Mesothelial cell of epicardium (in vitro differentiated cells): ENCODE measurements at places on chromosomes 5 and 9.

GRCh38 chr5:145752534-145752933 is 82.6 kb downstream of the PRELID2 start:
- no peak for DNase-seq

DNA sequence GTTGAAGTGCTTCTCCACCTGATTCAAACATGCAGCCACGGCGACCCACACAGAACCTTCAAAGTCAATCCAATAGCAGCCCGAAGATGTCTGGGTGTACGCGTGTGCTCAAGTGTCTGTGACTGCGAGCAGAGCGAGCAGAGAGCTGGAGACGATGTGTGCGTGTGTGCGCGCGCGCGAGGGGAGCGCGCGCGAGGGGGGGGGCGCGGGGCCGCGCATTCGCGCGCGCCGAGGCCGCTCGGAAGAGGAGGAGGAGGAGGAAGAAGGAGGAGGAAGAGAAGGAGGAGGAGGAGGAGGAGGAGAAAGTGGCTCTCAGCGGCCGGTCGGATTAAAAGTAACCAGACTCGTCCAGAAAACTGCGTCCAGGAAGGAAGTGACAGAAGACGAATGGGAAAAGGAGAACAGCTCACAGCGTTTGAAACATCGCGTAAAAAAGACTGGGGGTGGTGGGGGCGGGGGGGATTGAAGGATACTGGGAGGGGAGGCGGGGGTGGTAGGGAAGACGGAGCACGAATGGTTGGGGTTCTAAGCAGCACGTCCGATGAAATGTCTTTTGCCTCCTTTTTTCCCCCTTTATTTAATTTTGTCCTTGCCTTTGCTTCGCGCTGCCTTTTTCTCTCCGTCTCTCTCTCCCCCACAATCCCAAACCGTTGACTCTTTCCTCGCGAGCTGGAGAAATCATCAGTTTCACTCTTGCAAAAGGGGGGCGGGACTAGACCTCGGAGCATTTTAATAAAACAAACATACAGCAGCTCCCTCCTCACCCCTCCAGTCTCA is at the start of gene MEF2C:
Gene MEF2C (minus strand): TSS at position 126 of the 777 bp plus-strand sequence. CDS start 59,396 bp downstream, outside the sequence.
- DNase-seq: no peak

DNA sequence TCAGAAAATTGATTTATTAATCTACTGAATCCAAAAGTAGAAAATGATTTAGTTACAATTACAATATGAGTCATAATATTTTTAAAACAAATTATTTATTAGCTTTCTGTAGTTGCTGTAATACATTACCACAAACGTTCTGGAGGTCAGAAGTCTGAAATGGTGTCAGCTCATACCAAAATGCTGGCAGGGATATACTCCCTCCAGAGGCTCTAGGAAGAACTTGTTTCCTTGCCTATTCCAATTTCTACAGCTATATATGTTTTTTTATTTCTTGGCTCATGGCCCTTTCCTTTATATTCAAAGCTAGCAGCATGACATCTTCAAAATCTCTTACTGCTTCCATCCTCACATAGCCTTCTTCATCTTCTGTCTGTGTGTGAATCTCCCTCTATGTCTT is 667.9 kb upstream of the ITGA1 start:
- DNase-seq: no peak

- no peak for DNase-seq
Measured at GRCh38 chr5:173679909-173680630, 63.6 kb upstream of the BOD1 start.

DNA sequence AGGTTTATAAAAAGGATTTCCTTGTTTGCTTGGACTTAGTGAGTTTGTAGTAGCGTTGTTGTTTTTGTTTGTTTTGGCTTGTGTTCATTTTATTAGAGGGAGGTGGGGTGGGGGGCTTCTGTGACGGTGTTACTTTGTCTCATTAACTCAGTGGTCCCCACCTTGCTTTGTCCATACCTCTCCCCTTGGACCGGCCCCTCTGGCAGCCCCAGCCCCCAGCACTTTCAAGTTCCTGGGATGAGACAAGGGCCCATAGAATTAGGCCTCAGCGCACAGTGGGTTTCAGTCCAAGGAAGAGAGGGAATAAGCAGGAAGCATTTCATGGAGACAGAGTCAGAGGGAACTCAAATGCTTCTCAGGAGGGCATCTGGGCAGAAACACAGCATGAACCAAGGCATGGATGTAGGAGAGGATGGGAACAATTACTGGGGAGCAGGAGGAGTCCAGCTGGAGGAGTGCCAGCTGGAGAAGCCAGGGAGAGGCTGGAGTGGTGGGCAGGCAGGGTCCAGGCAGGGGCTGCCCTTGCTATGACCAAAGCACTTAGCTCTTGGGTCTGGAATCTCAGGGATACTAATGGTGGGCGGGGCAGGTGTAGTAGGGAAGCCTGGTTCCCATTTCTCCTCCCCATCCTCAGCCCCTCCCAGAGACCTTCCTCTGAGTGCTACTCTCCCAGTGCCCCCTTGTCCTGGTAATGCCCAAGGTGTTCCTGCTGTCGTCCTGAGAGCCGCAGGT is 23.5 kb upstream of the ENHO start:
- no peak for DNase-seq

GRCh38 chr9:95757439-95757838 is 118.1 kb upstream of the ERCC6L2 start:
- DNase-seq: no peak

GRCh38 chr5:1555808-1556731 is 32.3 kb upstream of the LPCAT1 start:
- no peak for DNase-seq

GRCh38 chr9:22332202-22332601 is 114.4 kb upstream of the DMRTA1 start:
- DNase-seq: no peak

DNA sequence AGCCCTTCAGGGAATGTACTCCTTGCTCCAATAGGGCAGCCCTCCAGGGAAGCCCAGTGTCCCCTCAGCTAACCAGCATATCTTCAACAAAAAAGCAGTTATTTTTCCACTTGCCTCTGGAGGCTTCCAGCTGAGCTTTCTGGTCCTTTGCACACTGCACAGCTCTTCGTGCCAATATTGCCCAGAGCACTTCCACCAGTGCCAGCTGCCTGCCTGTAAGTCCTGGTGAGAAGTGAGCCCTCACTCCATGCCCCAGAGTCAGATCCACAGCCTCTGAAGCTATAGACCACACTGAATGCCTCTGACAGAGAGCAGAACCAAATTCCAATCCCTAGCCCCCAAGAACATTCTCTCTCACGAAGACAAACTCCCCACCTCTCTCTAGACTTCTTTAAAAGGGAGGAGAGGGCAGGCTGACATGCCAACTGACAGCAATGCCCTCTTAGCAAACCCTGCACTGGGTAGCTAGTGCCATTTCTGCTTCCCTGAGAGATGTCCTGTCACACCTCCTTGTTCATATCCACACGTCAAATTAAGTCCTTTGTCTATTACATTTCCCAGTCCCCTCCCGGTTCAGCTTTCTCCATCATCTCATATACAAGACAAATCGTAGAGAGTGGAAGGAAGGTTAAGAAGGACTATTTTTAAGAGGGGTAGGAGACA is 12.7 kb upstream of the HEXB start:
- no peak for DNase-seq

- no peak for DNase-seq
Measured at GRCh38 chr9:4111233-4112008, 188.4 kb downstream of the GLIS3 start.

DNA sequence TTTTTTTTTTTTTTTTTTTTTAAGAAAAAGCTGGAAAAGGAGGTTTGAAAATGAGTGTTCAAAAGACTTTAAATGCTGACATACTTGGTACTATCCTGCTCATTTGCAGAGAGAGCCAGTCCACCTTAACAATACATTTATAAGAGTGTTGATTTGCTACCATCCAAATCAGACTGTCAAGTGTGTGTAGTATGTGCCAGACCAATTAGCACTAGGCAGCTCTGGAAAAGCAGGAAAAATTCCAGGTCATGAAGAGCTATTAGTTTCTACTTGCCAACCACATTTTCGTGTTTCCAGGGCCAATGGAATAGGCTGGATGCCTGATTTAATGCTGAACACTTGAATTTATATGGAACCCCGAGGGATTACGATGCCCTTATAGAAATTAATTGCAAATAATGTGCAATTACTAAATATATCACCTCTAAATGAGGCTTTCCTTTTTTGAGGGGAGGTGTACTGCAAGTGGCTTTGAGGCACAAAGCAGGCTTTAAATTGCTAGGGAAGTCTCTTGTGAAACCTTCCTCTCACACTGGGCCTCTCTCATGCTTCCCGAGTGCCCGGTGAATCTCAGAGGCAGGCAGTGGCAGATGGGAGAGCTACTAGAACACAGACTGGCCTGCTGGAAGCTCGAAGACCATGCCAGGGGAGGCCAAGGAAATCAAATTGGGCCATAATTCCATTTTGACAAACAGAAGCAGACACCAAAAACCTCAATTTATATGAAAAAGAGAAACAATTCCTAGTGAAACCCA is 178.7 kb downstream of the PPP2R2B start:
- DNase-seq: no peak

- DNase-seq: no peak
Measured at GRCh38 chr9:5631026-5631425, 2.1 kb downstream of the RIC1 start.

DNA sequence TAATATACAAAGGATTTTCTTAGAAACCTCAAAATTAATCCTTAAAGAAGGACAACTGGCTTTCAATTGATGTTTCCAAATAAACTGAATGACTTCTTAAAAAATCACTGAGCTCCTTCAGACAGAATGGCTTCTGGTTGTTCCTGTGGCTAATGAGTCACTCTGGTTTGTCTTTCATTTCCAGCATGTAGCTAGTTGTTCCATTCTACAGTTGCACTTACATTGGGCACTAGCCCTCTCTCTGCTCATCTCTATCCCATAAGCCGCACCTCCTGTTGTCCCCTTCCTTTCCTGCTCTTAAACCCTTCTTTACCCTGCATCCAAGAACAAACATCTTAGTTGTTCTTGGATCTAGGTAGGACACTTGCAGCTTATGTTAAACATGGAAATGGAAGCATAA is 235.3 kb upstream of the HAPLN1 start:
- no peak for DNase-seq

DNA sequence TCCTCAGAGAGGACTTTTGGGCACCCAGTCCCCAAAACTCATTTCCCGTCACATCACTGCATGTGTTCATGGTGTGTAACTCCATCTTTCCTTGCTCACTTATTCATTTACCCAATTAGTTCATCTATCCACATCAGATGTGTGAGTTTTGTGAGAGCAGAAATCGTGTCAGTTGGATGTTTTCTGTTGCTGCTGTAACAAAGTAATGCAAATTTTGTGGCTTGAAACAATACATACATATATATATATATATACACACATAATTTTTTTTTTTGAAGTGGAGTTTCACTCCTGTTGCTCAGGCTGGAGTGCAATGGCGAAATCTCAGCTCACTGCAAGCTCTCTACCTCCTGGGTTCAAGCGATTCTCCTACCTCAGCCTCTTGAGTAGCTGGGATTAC is 70.5 kb upstream of the BOD1 start:
- no peak for DNase-seq

GRCh38 chr5:66821688-66822429 is 225.7 kb downstream of the MAST4 start:
- DNase-seq: no peak

DNA sequence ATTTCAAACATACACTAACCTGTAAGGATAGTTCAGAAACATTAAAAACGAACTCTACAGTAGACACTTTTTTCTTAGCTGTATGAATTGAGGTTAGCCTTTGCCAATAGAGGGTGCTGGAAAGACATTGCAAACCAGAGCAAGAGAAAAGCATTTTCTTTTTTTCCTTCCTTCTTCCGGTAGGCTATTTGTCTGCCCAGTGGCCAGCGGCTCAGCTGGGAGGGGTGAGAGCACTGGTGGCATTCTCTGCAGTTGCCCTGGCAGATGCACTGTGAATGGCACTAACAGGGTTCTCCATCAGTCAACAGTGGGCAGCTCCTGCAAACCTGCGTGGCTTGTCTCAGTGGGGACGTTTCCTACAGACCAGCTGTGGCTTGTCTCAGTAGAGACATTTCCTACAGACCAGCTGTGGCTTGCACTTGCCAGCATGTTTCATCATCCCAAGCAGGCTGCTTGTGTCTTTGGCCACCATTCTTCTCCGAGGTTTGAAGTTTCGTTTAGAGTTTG is 984.5 kb upstream of the CDH18 start:
- DNase-seq: peak; percentile 38

DNA sequence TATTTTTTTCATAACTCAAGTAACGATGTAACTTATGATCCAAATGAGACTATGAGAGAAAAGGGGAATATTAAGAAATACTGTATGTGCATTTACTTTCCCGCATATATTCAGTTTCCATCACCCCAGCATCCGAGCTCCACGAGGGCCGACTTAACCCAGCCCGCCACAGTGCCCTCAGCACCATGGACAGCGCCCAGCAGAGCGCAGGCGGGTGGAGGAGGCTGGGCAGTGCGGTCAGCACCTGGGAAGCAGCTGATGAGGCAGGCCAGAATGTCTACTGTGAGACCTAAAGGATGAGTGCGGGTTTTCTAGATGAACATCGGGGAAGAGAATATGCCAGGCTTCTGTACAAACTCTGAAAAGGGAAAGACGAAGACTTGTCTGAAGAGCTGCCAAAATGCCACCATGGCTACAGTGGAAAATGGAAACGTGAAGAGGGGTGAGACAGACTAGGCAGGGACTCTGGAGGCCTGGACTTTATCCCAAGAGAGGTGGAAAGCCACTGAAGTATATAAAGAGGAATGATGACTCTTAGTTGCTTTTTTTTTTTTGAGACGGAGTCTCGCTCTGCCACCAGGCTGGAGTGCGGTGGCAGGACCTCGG is 34.5 kb upstream of the MED27 start:
- peak; percentile 93 for DNase-seq

- DNase-seq: no peak
Measured at GRCh38 chr5:136682986-136683385, 317.6 kb upstream of the TRPC7 start.
